ENCODE measurements at places on chromosomes 5 and 9.

DNA sequence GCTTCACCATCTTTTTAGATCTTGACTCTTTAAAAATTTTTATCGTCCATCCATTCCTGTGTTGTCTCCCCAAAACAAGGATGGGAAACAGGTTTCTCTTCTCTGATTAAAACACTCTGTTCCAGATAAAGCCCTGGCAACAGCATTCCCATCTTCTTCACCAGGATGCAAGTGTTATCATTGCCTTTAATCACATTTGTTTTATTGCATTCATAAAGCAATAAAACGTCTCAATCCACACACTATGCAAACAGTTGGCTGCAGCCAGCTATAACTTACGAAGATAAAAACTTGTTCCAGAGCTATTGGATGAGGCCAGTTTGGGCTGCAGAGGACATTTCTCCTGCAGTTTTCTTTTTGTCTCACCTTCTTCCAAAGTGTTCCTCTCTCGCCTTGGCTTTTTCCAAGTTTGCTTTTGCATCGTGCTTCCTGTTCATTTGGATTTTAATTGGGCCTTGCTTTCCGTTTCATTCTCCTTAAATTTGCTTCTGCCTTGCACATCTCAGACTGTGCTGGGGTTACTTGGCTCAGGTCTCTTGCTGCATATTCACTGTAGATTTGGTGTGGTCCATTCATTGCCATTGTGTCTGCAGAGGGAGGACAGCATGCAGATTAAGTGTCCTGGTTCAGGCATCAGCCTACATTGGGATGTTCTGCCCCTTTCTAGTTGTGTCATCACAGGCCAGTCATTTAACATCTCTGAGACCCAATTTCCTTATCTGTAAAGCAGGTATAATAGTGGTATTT lies 136.5 kb upstream of the LIFR start:
- DNase-seq: no peak

GRCh38 chr5:103434057-103434456 lies 128.5 kb downstream of the NUDT12 start:
- DNase-seq: no peak

GRCh38 chr5:1004461-1005248 lies 3.9 kb upstream of the NKD2 start:
- peak; percentile 21 for DNase-seq

DNA sequence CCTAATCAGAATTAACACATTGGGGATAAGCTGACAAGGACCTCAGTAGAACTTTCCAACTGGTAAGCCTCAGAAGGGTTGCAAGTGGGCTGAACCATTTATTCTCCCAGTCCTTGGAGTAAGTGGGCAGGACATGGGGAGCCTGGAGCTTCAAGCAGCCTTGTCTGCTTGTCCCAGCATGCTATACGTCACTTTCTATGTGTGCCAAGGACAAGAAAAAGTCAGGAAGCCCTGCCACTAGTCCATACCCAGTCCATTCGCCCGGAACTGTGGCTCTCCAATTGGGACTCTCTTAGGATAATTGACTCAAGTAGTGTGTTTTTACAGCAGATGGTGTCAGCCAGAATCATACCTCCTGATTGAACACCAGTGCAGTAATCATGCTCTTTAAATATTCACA lies 62.6 kb upstream of the FRRS1L start:
- no peak for DNase-seq

DNA sequence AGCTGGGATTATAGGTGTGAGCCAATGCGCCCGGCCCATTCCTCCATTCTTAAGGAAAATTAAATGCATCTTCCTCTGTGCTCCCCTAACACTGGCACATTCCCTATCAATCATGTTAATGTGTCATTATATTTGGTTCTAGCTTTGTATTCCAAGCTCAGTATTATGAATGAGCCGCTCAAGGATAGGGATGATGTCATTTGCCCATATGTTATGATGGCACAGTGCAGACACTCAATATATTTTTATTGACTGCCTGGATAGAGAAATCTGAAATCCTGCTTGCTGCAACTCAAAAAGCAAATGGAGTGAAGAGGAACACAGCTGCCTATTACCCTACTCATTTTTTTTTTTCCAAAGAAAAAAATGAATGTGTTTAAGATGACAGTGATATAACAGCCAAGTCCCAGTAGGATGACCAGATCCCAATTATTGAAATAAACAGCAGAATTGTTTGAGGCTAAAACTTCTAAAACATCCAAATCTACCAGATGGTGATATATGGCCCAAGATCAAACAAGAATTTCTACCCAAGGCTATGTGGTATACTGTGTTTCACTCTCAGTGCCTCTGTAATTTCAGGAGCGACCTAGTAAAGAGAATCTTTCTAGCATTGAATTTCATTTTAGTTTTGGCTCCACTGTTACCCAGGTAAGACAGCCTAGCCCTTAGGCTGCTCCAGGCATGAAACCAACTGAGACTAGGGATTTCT lies 16.3 kb downstream of the SUSD1 start:
- no peak for DNase-seq

DNA sequence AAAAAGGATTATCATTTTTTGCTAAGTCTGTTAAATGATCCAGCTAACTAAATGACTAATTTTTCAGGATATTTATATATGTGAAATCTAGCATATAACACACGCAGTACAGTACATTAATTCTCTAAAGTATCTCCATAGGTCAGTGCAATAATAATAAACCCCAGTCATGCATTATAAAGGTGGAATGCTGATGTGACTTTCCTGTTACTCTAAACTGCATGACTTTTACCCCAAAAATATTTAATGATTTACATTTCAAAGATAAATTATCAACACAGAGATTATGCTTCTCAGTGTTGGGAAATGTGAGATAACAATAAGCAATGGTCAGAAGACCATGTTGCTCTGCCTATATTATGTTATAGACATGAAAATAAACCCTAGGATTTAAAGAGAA lies 34.1 kb upstream of the PAM start:
- no peak for DNase-seq

DNA sequence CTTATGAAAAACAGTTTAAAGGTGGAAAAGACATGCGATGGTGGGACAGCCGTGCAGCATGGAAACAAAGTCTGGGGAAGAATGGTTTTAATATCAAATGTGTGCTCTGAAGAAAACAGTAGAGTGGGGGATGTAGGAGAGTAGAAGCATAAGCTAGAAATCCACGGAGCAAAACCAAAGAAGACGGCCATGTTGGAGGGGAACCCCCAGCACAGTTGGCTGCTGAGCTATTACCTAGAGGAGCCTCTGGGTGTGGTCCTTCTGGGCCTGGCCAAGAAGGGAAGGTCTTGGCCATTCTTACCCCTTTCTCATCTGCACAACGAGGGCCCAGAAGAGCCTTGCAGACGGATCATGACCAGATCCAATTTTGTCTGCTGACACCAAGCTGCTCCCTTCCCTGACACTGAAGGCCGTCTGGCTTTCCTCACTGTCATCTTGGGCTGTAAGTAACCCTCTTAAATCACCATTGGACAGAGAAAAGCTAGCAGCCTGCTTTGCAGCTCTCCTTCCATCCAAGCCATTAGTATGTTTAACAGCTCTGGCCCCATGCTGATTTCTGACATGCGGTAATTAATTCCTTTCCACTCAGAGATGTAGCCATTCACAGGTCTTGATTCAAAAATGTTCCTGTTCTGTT lies 189.5 kb downstream of the SEC61B start:
- no peak for DNase-seq

- no peak for DNase-seq
Observed at GRCh38 chr9:134597957-134598883, 43.4 kb upstream of the COL5A1 start.

GRCh38 chr9:97176206-97176605 lies 131.3 kb upstream of the CCDC180 start:
- DNase-seq: no peak

GRCh38 chr9:76980566-76980965 lies 38.9 kb upstream of the FOXB2 start:
- no peak for DNase-seq
